T-cell (primary cell): ENCODE measurements at places on chromosomes 2 and 18.

GRCh38 chr18:12458771-12459170, 51.0 kb downstream of the PRELID3A start:
- no peak for DNase-seq

DNA sequence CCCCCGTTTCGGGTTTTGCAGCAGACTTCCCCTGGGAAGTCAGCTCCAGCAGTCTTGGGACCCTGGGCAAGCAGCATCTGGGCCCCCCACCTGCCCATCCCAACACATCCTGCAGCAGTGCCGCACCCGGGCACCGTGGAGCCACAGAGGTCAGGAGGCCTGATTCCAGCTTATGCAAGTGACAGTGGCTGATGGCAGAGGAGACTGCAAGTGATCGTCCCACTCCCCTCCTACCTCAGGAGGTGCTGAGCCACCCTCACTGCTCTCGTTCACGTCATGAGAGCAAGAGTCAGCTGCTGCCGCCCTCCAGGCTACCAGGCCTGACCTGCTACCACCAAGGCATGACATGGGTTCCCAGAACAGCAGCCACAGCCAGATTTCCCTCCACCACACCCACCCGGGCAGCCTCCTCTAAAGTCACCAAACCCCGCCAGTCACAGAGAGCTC, 18.2 kb downstream of the COX7A2L start:
- DNase-seq: no peak

- no peak for DNase-seq
These were observed 2.9 kb upstream of the B3GNT7 start for GRCh38 chr2:231392431-231393148.

- no peak for DNase-seq
These were observed 277 bp upstream of the INPP1 start for GRCh38 chr2:190343089-190343535.

DNA sequence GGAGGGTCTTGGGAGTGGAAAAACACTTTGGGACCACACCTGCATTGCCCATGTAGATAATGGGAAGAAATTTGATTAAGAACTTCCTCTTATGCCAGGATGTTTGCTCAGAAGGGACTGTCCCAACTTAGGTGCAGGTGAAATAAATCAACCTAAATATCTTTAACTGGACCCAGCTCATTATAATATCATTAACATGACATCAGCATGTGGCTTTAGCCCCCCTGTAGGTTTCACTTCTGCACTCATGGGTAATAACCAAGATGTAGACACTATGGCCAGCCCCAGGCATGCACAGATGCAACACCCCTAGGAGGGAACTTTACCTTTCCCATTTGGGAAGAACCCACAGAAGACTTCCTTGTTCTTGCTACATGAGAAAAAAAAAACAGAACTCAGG, 227.4 kb upstream of the ZNF804A start:
- DNase-seq: no peak

GRCh38 chr2:23649819-23650218, 264.8 kb downstream of the KLHL29 start:
- DNase-seq: no peak

- no peak for DNase-seq
These were observed 67.5 kb downstream of the EMILIN2 start for GRCh38 chr18:2914185-2914880.

GRCh38 chr2:28716265-28716865, 35.3 kb upstream of the PPP1CB start:
- no peak for DNase-seq

- DNase-seq: no peak
These were observed 1216.1 kb upstream of the FAM98A start for GRCh38 chr2:34815052-34815741.

- no peak for DNase-seq
These were observed 274.5 kb upstream of the SESTD1 start for GRCh38 chr2:179539124-179539511.

- no peak for DNase-seq
These were observed 91.1 kb downstream of the INHBB start for GRCh38 chr2:120436885-120437603.

GRCh38 chr2:198351647-198352046, 547.3 kb downstream of the PLCL1 start:
- no peak for DNase-seq

GRCh38 chr2:17680119-17680518, 73.5 kb downstream of the SMC6 start:
- DNase-seq: no peak

- DNase-seq: no peak
These were observed 29.5 kb downstream of the SERPINB5 start for GRCh38 chr18:63506336-63506646.

GRCh38 chr18:6023551-6023950, 128.2 kb upstream of the TMEM200C start:
- no peak for DNase-seq

DNA sequence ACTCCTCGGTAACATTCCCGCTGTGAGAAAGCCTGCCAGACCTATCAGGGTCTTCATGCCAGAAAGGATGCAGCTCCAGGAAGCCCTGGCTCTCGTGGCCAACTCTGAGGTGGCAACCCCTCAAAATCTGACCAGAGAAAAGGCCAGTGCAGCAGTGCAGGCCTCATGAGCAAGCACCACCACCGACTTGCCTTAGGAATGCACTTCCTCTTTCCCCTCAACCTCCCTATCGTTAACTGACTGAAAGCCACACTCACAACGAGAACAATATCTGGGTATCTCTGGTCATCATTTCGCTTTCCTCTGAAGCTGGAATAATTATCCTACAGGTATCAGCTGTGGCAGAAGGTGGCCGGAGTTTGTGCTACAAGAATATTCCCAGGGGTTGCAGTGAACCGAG, 101.4 kb upstream of the POU3F3 start:
- no peak for DNase-seq

DNA sequence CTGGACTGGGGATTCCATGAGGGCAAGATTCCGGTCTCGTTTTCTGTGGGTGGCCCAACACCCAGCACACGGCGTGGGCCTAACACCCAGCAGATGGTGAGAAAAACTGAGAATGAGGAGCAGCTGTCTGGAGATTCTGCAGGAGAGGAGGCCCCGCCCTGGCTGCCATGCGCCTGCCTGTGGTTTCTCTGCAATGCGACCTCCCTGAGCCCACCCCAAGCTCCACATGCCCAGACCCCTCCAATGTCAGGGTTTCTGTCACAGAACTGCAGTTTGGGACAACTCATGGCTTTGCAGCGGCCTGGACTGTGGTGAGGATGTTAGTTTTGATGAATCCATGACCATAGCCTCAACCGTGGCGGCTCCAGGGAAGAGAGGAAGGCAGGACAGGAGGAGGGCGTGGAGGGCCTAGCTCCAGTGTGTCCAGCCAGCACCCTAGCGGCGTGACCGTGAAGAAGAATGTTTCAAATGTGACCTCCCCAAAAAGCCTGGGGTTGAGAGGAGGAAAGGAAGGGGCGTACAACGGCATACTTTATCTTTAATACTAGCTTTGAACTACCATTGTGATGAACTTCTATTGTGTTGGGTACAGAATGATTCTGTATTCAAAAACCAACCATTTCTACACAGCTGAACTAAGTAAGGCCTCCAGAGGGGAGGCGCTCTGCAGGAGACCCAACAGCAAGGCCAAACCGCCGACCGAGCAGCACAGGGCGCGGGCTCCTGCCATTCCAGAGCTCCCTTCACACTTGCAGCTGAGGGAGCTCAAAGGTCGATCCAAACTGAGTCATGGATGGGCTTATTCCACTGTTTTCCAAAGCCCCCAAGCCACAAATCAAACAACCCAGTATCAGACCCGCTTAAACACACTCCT, 3.4 kb downstream of the PXDN start:
- no peak for DNase-seq

DNA sequence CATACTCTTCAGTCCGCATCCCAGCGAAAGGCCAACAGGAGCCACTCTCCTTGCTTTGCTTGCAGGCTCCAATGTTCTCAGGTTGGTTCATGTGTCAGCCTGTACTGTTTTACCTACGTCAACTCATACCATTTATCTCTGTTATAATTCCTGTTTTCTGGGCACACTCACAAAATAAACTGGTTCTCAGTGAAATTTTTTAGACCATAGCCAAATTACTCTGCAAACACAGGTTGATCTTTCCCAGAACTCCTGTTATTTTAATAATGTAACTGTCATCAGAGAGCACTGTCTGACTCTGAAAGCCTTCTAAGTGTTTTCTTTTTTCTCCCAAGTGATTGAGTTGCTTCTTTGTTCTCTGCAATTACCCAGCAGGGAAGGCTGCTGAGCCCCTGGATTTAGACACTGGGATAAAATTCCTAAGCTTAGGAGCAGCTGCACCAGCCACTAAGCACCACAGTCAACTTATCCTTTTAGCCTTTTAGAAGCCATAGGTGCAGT, 111.6 kb upstream of the PIEZO2 start:
- DNase-seq: no peak

DNA sequence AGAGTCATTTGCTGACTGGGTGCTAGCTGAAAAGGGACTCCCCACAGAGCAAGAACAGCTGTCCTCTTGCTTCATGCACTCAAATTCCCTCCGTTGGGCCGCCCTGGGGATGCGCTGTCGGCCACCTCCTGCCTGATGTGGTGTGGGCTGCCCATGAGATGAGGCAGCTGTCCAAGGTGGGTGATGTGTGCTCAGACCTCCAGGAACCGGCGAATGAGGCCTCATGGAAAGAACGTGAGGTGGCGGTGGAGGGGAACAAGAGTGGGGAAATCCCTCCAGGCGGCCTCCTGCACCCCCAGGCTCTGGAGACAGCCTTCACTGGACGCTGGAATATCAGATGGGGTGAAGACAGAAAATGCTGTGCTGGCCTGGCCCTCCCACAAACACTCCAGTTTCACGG, 79.8 kb downstream of the LONRF2 start:
- no peak for DNase-seq

GRCh38 chr18:23133860-23134779, 1.2 kb upstream of the CABLES1 start:
- no peak for DNase-seq

- DNase-seq: no peak
These were observed 61.3 kb downstream of the NUP35 start for GRCh38 chr2:183185534-183185933.

- no peak for DNase-seq
These were observed 66.2 kb upstream of the SLC39A10 start for GRCh38 chr2:195590861-195591205.

- DNase-seq: no peak
These were observed 44.4 kb upstream of the SETBP1 start for GRCh38 chr18:44636241-44636640.
